ENCODE measurements at places on chromosomes 2 and 18.

DNA sequence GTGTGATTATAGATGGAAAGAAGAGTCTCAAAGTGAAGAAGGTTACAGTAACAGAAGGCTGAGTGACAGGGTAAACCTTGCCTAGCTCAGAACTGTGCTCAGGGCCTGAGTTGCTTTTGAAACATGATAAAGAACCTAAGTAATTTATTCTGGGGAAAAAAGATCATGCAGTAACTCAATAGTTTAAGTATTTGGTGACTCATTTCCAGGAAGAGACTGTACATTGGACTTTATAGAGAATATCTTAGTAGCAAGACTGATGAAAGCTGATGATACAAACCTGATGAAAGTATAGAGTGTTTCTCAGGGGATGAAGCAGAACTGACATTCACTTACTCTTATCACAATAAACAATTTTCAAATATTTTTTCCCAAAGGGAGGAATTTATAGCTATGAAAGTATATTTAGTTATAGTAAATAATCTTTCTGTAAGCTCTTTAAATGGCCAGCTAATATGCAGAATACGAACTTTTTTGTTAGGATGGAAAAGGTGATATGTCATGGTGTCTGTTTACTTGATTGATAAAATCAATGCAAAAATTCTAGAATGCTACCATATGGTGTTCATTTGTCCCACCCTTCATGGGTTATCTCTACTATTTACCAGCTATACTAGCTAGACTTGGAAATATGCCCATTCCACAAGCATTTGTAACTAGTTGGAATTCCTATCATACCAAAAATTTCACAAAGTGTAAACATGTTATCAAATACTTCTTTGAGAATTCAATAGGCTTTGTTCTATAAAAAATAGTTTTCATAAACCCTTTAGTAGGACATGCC, 1265.5 kb upstream of the ACVR2A start:
- no peak for DNase-seq

DNA sequence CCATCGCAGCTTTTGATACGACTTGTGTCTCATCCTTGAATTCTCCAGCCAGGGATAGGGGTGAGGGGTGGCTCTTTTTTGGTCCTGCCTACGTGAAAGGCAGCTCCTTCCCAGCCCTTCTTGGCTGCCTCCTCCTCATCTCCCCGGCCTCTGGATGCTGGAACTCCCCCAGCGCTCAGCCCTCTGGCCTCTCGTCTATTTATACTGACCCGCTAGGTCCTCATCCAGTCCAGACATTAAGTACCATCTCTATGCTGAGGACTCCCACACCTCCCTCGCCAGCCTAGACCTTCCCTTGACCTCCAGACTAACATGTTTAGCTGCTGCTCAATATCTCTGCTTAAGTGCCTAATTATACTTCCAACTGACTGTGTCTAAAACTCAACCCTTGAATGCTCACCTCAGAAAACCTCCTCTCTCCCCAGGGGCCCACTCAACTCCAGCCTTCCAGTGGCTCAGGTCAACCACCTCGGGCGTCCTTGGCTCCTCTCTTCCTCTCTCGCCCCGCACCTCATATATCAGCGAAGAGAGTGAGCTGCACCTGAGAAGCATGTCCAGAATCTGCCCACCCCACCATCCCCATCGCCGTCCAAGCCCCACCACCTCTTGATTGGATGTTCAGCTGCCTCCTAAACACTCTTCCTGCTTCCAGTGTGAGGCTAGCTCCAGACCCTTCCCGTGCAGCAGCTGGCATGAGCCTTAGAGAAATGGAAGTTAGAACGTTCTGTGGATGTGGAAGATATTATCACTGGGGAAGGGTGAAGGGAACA, 34.8 kb downstream of the TOGARAM2 start:
- no peak for DNase-seq

DNA sequence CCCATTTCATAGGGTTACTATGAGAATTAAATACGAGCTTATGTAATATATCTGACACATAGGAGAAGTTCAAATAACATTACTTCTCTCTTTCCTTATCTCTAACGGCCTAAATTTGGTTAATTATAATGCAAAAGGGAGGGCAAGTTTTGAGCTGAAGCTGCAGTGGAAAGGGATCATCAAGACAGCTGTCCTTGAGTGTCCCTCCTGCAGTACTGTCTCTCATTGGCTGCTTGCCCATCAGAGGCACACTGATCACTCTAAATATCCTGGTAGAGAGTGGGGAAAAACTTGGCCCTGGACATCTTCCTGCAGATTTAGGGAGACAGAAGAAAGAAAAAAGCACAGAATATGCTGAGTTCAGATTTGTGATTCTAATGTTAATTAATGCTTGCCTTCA, 186.0 kb downstream of the CAMKMT start:
- DNase-seq: no peak

- DNase-seq: no peak
Measured at GRCh38 chr18:65620076-65620696, 130.6 kb upstream of the CDH7 start.

- no peak for DNase-seq
Measured at GRCh38 chr2:128105072-128105471, 14.1 kb downstream of the UGGT1 start.

DNA sequence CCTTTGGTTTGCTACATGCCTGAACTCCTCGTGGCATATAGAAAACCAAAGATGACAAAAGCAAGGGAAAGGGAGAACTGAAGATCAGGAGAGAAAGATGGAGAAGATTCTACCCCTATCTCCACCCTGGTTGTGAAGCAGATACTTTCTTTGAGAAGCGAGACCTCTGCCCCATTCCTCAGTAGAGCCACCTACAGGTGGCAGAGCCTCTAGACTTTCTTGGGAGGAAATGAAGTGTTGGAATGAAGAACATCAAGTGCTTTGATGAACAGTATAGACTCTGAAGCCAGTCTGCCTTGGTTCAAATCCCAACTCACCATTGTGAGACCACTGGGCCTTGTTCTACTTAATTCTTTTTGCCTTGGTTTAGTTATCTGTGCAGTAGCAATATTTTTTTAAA, 348.8 kb upstream of the ETAA1 start:
- DNase-seq: no peak

- no peak for DNase-seq
Measured at GRCh38 chr2:111209045-111209514, 88.4 kb downstream of the BCL2L11 start.

DNA sequence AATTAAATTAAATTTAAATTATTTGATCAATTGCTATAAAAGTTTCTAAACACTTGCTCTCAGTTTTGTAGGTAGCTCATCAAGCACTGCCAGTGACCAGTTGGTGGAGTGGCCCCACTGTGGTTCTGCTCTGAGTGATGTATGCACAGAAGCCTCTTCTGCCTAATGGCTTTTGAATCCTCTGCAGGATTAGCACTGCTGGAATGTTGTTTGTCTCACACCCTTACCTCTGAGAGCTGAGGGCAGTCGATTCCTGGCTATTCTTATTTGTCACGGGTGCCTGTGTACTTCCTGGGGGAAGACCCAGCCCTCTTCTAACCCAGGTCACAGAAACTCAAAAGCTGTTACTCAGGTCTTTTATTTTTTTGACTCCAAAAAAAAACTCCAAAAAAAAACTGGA, 9.5 kb downstream of the CAPN14 start:
- no peak for DNase-seq

- DNase-seq: no peak
Measured at GRCh38 chr2:70005752-70006446, 44.5 kb upstream of the ASPRV1 start.

- peak; percentile 1 for DNase-seq
Measured at GRCh38 chr2:187581125-187581896, 27.1 kb upstream of the TFPI start.

DNA sequence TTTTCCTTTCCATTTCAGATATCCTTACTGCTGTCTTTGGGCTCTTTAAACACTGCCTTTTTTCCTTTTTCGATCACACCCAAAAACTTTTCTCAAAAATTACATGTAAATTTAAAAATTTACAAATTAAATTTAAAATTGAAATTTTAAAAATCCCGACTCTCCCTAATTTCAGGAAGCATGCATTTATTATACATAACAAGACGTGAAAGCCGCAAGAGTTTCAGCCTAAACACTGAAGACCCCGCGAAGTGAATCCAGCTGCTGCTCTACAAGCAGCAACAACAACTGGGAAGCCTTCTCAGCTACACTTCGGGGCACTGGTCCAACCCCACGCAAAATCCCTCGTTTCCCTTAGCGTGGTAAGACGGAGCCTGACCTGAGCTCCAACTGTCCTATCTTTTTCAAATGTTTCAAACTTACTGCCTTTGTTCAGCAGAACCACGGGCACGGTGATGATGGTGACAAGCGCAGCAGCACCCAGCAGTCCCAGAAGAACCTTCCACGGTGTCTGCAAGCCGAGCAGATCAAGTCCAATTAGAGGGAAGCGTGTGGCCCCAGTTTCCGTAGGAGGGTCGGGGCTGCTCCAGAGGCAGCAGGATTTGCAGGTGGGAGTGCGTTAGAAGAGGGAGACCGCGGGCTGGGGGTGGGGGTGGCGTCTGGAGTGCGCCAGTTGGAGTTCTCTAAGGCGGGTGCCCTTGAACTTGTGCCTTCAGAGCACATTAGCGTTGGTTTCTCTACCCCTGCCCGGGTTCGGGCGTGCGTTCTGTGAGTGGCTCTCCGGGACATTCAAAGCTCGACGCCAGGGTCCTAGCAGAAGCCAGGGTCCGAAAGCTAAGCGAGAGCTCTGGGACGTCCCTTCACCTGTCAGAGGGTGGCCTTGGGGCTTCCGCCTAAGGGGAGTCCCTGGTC, 783 bp downstream of the DPP4 start:
- DNase-seq: no peak

GRCh38 chr2:214716811-214717560, 92.5 kb downstream of the BARD1 start:
- DNase-seq: no peak

DNA sequence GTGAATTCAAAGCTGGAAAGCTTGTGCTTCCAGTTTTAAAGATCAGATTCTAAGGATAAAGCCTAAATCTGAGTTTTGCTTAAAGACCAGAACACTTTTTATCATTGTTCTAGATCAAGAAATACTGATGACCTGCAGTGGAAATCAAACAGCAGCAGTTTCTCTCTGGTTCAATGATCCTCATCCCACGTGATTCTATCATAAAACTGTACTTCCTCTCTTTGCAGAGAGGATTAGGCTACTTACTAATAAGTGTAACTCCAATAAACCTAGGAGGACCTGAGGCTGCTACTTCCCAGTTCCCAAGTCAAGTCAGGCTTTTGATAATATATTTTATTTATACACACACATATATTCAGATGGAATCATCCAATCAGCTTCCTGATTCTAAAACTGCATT, 81.9 kb downstream of the TCF4 start:
- no peak for DNase-seq

DNA sequence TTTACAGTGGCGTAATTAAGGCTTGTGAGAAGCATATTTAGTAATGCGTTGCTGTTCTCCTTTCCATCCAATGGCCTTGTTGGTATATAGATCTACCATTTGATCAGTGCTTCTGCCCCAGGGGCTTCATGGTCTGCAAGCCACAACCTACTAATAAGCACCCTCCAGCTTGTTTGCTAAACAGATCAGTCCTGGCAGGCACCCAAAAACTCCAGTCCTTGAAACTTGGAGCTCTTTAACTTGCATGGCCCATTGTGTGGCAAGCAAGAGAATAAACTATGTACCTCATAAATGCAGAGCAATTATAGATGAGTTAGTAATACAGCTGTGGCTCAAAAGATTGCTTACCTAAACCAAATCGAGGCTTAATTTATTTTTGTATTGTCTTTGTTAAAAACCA, 158.5 kb downstream of the FTCDNL1 start:
- no peak for DNase-seq

DNA sequence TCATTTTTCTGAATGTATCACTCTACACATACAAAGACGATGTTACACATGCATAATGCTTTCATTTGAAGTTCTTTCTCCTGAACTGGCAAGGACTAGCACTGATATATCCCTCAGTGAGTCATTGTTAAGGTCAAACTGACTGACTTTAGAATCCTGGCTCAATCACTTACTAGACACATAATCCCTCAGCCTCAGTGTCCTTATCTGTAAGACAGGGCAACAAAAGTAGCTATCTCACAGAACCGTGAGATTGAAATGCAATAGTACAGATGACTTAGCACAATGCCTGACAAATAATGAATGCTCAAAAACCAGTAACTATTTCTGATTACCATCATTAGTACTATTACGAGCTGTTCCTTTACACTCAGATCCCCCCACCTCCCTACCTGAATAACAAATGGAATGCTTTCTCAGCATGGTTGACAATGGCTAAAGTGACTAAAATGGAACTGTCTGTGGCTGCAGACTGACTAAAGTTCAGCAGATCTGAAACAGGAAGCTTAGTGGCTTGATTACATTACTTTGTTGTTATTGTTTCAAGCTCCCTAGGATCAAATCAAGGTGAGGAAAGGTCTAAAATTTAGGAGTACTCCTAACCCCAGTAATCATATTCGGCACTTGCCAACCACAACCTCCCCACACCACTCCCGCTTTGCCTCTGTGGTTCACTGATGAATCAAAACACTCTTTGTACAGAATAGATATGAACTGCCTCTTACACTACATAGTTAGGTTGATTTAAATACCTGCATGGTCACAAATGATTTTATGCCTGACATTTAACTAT, 35.8 kb upstream of the CACNB4 start:
- DNase-seq: no peak

- DNase-seq: no peak
Measured at GRCh38 chr2:69687971-69688611, 44.6 kb upstream of the AAK1 start.

GRCh38 chr2:161900241-161900640, 173.8 kb downstream of the DPP4 start:
- DNase-seq: no peak

DNA sequence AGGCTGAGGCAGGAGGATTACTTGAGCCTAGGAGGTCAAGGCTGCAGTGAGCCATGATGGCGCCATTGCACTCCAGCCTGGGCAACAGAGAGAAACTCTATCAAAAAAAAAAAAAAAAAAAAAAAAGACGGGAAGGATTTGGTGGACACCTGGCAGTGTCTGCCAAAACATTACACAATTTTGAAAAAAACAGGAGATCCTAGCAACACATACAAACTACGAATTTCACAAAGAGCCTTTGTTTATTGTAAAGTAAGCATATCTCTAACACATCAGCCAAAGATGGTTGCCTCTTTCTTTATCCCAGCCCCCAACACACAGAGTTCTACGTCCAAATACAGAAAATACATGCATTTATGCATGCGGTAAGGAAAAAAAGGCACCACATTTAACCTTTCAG, 7.6 kb downstream of the GPR45 start:
- DNase-seq: no peak

GRCh38 chr2:75516378-75517360, 44.1 kb downstream of the EVA1A start:
- DNase-seq: no peak

GRCh38 chr18:79749251-79750191, 48.2 kb upstream of the KCNG2 start:
- no peak for DNase-seq

DNA sequence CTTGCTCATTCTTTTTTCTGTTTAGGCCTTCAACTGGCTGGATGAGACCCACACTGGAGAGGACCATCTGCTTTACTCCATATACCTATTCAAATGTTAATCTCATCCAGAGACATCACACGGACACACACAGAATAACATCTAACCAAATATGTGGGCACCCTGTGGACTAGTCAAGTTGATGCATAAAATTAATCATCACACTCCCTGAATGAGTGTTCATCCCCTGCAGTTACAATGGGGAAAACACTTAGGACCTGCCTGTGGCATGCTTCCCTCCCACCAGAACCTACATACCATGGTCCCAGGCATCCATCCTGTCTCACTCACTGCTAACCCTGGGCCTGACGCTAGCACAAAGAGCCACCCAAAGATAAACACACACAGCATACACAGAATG, 112.8 kb upstream of the TEX51 start:
- DNase-seq: no peak

GRCh38 chr18:44123743-44124142, 556.9 kb upstream of the SETBP1 start:
- DNase-seq: no peak

GRCh38 chr2:168889635-168890005, 610 bp downstream of the SPC25 start:
- no peak for DNase-seq

Measured in stimulated activated CD4-positive, alpha-beta T cell treated with anti-CD3 and anti-CD28 coated beads, Interleukin-1b, Interleukin-23, amount 100 ng/mL, for 24 hours (primary cell).